CD4-positive, alpha-beta T cell treated with Interleukin-6 for 4 hours (primary cell): ENCODE measurements at places on chromosomes 5 and 9.

GRCh38 chr5:35182910-35183535, 47.3 kb downstream of the PRLR start:
- peak; percentile 5 for DNase-seq

DNA sequence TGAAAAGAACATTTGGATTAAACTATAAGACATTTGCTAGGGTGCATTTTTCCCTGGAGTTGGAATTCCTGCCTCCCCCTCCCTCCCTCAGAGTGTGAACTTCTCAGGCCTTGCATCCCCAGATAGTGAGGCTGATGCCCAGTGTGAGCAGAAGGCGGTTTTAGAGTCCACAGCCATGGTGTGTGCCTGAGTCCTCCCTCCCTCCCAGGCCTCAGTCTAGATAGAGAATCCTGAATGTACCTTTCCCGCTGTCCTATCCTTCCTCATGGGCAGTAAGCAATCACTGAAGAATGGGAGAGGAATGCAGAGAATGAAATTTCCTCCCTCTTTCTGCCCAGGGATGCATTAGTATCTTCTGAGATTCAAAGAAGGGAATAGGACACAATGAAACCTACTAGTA, 108.5 kb downstream of the RASGRF2 start:
- DNase-seq, result no peak

DNA sequence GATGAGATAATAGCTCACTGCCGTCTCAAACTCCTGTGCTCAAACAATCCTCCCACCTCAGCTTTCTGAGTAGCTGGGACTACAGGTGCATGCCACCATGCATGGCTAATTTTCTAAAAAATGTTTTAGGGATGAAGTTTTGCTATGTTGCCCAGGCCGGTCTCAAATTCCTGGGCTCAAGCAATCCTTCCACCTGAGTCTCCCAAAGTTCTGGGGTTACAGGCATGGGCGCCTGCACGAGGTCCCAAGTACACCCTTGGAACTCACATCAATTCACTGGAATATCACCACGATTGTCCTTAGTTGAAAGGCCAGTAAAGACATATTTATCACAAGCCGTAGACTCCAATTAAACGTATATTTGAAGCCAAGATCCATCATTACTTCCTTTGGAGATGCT, 184.6 kb downstream of the IRX1 start:
- DNase-seq, result no peak

DNA sequence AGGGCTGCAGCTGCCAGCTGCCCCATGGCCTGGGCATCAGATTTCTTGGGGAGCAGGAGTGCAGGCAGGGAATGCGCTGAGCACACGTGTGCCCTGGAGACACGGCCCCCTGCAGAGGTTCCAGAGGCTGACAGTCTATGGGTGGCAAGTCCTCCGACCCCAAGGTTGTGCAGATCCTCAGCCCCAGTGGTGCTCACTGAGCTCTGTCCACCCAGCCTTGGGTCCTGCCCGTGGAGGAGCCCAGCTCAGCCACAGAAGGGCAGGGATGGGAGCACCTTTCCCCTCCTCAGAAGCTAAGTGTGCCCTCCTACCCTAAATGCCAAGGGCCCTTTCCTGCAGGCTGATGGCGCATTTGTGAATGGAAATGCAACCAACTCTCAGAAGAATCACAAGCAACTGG, 341.0 kb downstream of the IRX2 start:
- no peak for DNase-seq

GRCh38 chr5:15700373-15700772, 200.4 kb downstream of the FBXL7 start:
- DNase-seq, result no peak

GRCh38 chr9:83384214-83384613, 154.0 kb downstream of the FRMD3 start:
- DNase-seq, result no peak

DNA sequence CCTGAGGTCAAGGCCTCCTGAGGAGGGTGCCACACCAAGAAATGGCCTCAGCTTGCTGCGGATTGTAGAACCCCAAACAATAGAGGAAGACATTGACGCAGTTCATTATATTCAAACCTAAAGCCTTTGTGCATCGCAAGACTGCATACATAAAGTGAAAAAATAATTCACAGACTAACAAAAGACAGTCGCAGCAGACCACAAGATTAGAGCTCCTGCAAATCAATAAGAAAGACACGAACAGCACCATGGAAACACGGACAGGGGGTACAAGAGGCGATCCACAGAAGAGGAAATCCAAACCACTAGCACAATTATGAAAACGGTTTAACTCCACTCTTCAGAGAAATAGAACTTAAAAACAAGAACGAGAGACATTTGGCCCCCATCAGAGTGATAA, 10.0 kb upstream of the TCOF1 start:
- no peak for DNase-seq

DNA sequence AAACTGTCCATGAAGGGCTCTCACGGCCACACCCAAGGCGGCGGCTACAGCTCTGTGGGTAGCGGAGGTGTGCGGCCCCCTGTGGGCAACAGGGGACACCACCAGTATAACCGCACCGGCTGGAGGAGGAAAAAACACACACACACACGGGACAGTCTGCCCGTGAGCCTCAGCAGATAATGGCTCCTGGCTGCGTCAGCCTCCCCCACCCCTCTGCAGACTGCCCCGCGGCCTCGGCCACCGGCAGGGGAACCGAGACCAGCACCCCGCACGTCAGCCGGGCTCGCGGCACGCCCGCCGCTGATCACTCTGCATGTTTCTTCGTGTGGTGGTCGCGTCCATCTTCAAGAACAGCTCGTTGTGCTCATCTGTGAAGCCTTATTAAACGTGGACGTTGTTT, 41.5 kb downstream of the TENT4A start:
- DNase-seq, result no peak

DNA sequence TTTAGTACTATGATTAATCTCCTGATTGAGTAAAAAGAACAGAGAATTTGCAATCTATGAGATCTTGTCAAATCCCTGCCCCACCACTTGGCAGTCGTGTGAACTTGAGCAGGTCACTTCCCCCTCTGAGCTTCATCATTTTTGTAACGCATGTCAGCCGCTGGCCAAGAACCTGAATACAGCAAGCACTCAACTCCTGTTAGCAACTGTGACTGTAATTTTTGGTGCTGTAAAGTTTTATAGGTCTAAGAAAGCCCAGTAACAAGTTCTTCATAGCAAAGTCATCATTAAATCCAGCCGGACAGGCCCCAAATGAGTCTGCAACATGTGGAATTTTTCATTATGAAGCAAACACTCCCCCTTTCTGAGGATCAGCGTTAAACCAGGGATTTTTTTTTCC, 49.4 kb downstream of the DRD1 start:
- DNase-seq, result no peak

DNA sequence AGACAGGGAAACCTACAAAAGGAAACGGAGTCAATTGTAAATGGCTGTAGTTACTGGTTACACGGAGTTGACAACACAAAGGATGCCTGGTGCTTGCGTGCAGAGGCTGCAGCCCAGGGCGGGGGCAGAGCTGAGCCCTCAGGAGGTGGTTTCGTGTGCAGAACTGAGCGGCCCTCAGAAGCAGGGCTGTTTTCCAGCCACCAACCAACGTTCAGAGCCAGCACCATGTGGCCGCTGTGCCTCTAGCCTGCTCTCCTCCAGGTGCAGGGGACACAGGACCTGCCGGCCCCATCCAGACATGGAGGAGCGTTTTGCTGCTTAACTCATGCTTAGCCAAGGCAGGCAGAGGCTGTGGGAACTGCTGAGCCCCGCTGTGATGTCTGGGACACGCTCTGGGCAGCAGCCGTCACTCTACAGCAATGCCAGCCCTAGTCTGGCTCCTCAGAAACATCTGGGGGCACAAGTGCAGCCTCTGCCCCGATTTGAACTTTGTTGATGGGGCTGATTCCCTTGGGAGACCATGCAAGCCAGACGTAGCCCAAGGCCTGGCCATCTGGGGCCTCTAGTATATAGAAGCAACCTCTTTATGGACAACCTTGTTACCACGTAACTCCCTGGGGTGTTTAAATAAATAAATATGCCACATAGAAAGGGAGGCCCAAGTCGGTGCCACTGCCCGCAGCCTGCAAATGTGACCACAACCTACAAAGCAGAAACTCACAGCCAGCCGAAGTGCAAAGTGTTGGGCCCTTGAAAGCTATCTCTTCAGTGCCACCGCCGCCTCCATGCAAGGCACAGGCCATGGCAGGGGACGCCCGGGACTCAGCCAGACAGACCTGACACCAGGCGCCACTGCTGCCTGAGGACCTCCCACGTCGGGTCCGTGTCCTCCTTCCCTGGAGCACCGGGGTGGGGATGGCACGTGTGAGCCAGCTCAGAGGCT, 42.1 kb downstream of the NKD2 start:
- DNase-seq, result no peak

- no peak for DNase-seq
These were observed 186.9 kb upstream of the TRIM32 start for GRCh38 chr9:116499986-116500871.

GRCh38 chr9:109781541-109782197, 1.7 kb downstream of the PALM2AKAP2 start:
- no peak for DNase-seq

DNA sequence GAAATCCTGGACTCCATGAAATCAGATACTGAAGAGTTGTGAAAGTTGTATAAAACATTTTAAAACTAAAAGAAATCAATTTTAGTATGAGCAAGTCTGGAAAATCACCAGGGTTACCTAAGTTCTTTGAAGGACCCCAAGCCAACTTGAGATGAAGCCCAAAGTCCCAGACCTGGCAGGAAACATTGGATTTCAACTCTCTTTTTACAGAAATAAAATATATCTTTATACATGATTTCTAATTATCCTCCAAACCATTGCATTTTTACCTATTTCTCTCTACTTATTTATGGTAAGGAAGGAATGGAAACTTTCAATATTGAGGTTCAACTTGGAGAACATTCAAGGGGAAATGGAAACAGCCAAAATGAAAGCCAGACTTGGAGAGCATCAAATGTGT, 390.6 kb upstream of the C9orf72 start:
- DNase-seq, result no peak

GRCh38 chr5:64925123-64925522, 156.4 kb downstream of the CWC27 start:
- no peak for DNase-seq

GRCh38 chr5:140223567-140223966, 48.6 kb downstream of the CYSTM1 start:
- DNase-seq, result no peak

GRCh38 chr5:76788362-76788761, 30.5 kb upstream of the F2RL1 start:
- no peak for DNase-seq

GRCh38 chr5:168844016-168844921, 265.1 kb upstream of the PANK3 start:
- no peak for DNase-seq

DNA sequence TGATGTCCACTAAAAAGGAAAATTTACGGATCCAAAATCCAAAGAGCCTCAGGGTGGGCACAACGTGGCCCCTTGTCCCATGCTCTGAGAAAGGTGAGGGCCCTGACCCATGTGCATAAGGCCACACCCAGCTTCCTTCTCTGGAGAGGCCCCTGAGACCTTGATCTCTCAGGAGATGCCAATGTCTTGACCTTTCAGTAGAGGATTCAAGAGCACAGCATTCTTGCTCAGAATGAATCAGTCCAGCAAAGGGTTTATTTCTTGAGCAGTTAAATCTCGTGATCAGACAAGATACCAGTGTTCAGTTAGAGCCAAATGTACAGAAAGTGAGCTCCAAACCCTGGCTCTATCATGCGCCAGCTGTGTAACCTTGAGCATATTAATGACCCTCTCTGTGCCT, 115.9 kb upstream of the DAPK1 start:
- DNase-seq, result no peak

DNA sequence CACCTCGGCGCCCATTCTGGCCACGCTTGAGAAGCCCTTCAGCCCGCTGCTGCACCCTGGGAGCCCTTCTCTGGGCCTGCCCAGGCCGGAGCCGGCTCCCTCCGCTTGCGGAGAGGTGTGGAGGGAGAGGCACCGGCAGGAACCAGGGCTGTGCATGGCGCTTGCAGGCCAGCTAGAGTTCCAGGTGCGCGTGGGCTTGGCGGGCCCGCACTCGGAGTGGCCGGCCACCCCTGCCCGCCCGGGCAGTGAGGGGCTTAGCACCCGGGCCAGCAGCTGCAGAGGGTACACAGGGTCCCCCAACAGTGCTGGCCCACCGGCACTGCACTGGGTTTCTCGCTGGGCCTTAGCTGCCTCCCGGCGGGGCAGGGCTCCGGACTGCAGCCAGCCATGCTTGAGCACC, 72.3 kb upstream of the SYK start:
- DNase-seq, result no peak

GRCh38 chr5:172667786-172668593, 26.9 kb downstream of the NEURL1B start:
- DNase-seq, result no peak

DNA sequence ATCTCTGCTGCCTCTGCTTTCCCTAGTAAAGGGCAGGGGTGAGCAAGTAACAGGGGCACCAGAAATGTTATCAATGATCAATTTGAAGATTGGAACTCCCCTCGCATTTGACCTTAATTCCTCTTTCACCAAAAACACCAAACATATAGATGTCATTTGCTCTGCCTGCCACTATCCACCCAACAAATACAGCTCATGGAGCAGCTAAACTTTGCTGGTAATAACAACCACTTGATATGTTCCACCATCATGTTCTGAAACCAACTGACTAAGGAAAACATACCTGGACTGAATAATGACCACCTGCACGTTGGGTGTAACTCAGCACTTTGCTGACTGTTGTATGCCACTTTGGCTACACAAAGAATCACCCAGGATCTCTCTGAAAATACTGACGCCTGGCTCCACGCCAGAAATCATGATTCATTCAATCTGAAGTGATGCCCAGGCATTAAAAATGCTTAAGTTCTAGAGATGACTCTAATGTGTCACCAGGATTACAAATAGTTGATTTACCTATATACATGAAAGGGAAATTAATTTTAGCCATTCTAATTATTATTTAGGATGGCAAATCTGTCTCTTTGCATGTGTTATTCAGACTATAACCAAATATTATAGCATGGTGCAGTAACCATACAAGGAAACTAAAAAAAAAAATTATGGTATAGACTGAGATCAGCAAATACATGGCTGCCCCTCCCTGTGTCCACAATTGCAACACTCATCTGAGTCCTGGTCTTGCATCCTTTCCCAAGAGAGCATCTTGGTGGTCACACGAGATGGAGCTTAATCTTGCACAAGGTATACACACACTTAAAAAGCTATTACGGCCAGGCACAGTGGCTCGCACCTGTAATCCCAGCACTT, 43.1 kb upstream of the TTC39B start:
- peak; percentile 53 for DNase-seq

DNA sequence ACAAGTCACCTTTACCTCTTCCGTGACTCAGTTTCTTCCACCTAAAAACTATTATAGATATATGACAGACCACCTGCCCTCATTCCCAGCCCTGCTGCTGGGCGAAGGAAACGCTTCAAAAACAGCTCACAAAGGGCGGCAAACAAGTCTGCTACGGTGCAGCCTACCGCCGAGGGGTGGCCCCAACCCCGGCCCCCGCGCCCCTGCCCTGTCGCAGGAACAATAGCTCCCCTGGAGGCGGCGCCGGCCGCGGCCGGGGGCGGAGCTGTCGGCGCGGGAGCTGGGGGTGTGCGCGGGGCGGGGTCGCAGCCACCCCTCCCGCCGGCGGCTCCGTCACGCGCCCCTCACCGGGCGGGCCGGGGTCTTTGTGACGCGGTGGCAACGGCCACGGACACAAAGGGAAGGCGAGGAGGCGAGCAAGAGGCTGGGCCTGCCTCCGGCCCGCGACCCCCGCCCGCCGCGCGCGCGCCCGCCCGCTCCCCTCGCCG, at the start of gene TMEFF1:
Gene TMEFF1 (plus strand): TSS at position 362 of the 488 bp plus-strand sequence. CDS start 396 bp downstream, outside the sequence.
- peak; percentile 53 for DNase-seq
